HEK293T (cell line): ENCODE measurements at places on chromosomes 3 and 15.

DNA sequence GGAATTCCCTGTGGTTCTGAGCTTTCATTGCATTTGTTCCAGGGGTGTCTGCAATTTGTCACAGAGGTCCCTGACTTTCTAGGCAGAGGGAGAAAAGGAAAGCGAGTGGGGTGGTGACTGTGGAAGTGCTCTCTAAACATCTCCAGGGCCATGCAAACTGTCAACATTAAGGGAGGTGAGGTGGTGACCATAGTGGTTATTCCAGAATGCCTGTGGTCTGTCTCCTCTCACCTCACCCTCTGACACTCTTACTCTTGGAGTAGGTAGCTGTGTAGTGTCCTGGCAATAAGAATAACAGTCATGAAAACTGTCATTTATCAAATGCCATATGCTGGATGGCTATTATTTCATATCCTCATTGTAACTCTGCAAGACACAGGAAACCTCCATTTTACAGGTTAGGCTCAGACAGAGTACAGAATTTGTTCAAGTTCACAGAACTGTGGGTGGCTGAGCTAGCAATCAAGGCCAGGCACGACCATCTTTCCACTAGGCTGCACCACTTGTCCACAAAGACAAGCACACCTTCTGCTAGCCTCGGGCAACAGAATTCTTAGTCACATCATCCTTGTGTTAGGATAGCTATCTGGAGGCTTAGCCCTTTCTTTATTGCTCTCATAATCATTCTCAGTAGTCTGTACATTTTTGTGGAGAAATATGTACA, 179.4 kb downstream of the CD47 start:
- DNase-seq, result no peak

DNA sequence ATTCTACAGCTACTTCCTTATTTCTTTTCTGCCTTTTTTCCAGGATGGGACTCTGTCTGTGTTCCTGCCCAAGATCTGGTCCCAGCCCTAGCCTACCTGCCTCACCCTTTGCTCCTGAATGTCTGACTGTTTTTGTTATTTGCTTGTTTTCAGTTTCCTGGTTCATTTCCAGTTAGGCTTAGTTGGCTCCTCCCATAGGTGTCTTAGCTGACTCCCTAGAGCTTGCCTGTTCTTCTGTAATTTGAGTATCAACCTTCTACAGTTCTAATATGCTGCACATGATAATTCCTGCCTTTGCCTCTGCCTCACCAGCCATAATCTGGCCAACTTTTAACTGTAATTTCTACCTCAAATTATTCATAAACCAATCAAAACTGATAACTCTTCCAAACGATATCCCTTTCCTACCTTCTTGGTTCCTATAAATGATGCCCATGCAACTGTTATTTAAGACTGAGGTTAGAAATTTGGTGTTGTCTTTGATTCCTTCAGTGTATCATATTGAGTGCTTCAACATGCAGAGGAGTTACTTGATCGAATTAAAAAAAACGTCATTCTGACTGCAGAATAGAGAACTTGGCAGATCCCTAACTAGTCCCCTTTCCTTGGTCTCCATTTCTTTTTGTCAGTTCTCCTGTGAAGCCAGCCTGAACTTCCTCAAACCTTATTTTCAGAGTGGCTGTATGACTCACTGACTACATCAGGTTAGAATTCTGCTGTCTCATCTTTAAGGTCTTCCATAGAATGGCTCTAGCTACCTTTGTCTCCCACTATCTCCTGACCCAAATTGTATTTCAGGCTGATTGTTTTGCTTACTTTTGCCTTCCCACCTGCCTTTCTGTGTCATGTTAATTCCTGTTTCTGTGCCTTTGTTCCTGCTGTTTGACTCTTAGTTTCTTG, 8.4 kb downstream of the GOLM2 start:
- DNase-seq, result no peak

GRCh38 chr3:117553461-117553860, 843.9 kb downstream of the TUSC7 start:
- DNase-seq, result no peak

DNA sequence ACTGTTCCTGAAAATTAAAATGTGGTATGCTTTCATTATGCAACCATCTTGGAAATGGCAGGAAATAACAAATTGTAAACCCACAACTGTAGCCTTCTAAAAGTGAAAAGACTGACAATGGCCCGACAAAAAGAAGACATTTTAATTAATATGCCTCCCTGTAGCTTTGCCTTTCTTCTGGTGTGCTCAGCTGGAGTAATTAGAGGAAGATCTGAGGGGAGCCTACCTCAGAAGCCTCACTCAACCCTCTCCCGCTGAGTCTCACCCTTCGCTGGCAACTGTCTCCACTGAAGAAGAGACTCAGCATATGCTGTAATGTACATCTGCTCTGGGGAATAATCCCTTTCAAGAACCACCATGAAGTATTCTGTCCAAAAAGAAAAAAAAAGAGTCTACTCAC, 104.7 kb upstream of the SETMAR start:
- DNase-seq, result no peak

GRCh38 chr3:197495059-197495455, 60.7 kb downstream of the BDH1 start:
- no peak for DNase-seq

DNA sequence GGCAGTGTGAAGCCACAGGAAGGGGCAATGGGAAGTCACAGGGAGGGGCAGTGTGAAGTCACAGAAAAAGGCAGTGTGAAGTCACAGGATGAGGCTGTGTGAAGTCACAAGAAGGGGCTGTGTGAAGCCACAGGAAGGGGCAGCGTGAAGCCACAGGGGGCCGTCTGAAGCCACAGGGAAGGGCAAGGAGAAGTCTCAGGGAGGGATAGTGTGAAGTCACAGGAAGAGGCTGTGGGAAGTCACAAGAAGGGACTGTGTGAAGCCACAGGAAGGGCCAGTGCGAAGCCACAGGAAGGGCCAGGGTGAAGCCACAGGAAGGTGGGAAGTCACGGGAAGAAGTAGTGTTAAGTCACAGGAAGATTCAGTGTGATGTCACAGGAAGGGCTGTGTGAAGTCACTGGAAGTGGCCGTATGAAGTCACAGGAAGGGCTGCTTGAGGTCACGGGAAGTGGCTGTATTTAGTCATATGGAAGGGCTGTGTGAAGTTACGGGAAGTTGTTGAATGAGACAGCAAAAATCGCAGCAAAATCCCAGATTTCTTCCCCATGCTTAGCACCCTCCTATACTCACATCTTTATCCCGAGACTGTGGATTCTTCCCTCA, 38.6 kb downstream of the GASK1A start:
- DNase-seq, result no peak

GRCh38 chr15:31523655-31524049, 197.0 kb downstream of the KLF13 start:
- DNase-seq, result no peak

DNA sequence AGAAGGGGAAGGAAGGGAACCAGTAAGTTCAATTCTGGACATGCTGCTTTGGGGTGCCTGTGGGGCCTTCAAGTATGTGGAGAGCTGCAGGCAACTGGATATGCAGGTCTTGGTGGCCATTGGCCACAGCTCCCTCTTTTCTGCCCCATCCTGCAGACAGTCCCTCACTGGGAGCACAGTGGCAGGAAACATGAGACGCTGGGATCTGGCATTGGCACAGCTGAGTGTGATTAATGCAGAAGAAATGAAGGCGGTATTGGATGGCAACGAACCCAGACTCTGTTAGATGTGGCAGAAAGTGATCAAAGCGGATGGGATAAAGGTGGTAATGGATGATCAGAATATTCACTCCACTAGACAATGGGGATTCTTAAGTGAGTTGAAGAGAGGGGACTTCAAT, 23.2 kb upstream of the VPS8 start:
- no peak for DNase-seq

DNA sequence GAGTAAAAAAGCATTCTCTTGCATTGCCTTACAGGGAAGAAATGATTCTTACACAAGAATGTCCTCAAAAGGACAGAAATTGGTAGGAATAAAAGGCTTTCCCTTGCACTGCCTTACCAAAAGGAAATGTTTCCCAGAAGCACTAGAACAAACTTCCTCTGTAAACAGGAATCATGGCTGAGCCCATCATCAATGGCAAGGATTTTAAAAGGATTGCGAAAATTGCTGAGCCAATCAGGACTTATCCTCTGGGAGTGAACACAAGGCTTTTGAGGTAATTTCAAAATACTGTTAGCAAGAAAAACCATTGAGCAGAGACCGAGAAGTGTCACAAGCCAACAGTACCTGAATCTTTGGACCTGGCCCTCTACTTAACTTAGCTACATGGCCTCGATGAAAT, 897.3 kb downstream of the ROBO1 start:
- DNase-seq, result no peak

DNA sequence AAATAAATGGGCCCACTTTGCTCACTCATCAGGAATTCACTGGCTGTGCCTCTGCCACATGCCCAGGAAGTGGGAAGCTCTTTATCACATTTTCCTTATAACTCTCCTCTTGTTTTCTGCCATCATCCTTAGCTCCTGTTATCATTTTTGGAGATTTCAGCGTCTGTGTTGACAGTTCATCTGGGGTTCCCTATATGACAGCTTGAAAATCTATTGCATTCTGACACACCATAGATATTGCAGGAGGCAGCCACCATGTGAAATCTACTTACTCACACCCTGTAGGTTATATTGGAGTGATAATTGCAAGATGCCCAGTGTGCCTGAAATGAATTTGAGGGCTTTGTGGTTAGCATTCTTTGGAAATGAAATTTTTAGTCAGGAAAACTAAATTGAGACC, 132.9 kb downstream of the RYR3 start:
- DNase-seq, result no peak

DNA sequence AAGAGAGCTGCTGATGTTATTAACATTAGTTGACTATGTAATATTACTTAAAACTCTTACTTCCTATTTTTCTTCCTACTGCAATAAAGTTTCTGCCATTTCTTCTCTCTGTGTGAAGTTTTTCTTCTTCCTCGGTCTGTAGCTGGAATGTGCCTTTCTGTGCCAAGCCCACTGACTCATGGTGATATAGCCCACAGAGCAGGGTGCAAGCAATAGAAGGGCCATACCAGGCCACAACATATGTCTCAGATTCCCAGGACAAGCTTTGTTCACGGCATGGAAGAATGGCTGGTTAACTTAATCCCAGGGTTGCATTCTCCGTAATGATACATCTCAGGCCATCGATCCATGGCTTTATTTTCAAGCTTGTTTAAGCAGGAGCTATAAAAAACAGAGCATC, 815.3 kb downstream of the TUSC7 start:
- no peak for DNase-seq

- no peak for DNase-seq
These were observed 141.1 kb downstream of the XXYLT1 start for GRCh38 chr3:195129644-195130492.

DNA sequence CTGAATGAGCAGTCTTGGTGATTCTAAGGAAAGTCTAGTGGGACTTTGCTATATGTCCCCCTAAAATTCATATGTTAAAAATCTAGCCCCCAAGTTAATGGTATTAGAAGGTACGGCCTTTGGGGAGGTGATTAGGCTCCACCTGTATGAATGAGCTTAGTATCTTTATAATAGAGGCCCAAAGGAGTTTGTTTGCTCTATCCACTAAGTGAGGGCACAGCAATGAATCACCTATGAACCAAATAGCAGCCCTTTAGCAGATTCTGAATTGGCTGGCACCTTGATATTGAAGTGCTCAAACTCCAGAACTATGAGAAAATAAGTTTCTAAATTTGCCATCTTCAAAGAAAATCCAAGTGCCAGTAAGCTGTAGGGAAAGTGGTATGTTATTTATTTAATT, 187.9 kb downstream of the SUCNR1 start:
- no peak for DNase-seq

- no peak for DNase-seq
These were observed 496.8 kb downstream of the CNTN4 start for GRCh38 chr3:2595486-2595885.

DNA sequence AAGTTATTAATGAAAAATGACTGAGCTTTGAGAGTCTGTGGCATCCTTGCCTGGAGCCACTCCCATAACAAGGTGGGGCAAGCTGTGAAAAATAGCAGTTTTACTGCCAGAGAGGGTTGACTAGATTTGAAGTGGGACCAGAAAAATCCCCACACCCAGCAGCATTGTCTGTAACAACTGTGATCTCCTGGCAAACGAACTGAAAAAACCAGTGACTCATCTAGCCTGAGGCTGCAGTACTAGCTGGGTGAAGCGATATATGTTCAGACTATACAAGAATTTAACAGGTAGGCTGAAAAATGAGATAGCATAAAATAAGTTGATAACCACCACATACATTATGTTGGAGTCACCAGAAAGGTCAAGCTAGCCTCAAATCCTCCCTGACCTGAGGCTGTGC, 64.0 kb downstream of the DPH6 start:
- peak; percentile 4 for DNase-seq

GRCh38 chr15:73677733-73678132, 6.5 kb upstream of the CD276 start:
- DNase-seq, result no peak

- DNase-seq, result no peak
These were observed 1.6 kb upstream of the TXNRD3 start for GRCh38 chr3:126656371-126657134.

GRCh38 chr15:55907797-55908196, 85.6 kb downstream of the NEDD4 start:
- no peak for DNase-seq

DNA sequence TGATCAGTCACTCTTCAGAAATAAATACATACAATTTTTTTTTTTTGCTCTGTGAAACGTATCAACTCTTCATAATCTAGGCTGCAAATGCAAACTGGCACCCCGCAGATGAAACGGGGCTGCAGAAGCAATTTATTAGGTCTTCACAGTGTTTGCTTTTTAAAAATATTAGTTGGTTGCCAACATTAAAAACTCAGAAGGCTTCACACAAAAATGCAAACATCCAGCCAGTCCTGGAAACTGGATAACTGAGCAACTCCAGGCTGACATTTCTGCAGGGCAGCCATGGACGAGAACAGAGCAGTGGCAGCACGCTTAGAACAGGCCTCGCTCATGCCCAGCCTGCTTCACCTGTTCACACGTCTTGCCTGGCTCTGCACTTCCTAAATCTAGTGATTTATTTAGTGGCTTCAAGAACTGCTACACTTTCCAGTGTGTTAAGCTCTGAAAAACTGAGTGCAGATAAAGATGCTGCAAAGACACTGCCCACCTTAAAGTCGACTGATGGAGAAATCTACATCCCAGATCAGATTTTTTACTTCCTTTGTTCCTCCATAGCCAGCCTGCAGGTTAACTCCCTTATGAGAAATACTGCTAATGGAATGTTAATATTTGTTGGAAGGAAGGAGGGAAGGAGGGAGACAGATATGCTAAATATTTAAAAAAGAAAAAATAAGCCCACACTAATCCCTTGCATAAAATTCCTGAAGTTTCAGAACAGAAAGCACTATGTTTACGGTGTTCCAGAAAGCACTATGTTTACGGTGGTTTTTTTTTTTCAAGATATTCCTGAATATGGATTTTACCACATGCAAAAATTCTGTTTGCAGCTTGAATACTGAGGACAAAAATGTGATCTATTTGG, 53.6 kb downstream of the SETMAR start:
- no peak for DNase-seq
